ENCODE measurements at places on chromosomes 7 and 10.

DNA sequence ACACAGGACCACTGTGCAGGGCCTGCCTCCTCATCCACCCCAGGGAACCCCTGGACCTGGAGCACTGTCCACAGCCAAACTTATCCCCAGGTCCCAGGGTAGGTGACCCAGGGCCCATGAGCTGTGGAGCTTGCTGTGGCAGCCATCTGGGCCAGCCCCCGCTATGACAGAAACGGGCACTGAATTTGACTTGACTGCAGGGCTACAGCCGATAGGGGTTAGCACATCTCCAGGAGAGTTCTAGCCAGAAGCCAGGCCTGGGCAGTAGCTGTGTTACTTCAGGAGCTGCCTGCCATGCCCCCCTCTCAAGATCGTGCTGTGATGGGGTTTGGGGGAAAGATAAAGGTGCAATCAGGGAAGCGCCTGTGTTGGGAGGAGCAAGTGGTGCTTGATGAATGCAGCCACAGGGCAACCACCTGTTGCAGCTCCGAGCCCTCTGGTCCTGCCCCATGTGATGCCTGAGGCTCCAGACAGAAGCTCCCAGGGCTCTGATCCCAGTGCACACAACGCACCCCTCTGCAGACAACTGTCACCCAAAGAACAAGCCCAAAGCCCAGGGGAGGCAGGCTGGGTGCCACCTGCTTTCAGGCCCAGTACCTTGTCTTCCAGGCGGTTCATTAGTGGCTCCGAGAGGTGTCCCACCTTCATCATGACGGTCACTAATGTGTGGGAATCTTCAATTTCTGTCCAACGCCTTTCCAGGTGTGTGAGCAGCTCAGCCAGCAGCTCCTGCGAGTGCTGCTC lies 6.5 kb downstream of the TBRG4 start:
- DNase-seq = no peak

DNA sequence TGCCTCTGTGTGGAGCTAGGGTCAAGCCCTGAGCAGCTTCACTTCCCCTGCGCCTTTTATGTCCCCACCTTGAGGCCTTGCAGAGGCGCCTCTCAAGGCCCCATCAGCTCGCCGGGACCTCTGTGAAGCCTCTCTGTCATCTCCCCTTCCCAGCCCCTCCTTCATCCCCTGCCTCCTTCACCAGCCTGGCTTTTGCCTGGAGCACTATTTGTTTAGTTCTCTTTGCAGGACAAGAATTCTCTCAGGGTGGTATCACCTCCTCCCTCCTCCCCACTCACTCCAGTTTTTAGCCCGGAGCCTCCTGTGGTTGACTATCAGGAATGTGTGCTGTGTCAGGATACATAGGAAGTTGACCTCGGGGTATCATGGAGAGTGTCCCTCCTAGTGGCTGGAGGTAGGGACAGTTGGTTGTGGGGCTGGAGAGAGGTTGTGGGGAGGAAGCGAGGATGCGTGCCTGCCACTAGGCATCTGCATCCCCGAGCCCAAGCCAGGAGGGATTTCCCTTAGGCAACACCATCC lies 89.8 kb upstream of the ANLN start:
- DNase-seq = no peak

- DNase-seq = no peak
These were observed 90.2 kb downstream of the SH3PXD2A start for GRCh38 chr10:103765168-103765567.

GRCh38 chr10:119516381-119517234 lies 25.9 kb downstream of the RGS10 start:
- DNase-seq = no peak

DNA sequence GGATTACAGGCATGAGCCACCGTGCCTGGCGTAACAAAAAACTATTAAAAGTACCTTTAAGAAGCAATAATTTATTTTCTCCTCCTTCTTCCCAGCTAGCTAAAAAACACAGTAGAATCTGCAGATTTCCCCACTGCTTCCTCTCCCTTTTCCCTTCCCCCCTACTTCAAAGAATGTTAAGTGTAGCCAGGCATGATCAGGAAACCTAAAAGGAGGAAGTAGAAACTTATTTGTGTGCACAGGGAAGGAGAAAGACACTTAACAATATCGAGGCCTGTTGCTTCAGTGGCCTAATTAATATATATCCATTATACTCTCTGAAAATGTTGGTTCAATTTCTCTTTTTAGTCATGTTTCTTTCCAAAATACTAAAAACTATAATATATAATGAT lies 127.7 kb downstream of the NRBF2 start:
- no peak for DNase-seq

Data from AG04449 (cell line).